GM23248 (cell line): ENCODE measurements at places on chromosomes 7 and 10.

GRCh38 chr10:29829776-29830175 is 195.0 kb upstream of the SVIL start:
- no peak overlapping the region for H3K27ac ChIP-seq
- peaks cover 33% of the 10 kb centered on the region for H3K27me3 ChIP-seq
- no peak for DNase-seq
- H3K4me1 ChIP-seq: no peaks in the 10 kb centered on the region

- H3K4me1 ChIP-seq: no peaks in the 10 kb centered on the region
- H3K4me3 ChIP-seq: no peak overlapping the region
- no peak for DNase-seq
- no peaks in the 10 kb centered on the region; the same call in 1 of the 2 replicates for H3K27me3 ChIP-seq
- no peak overlapping the region for H3K27ac ChIP-seq
- no peaks in the 10 kb centered on the region for H3K36me3 ChIP-seq
Observed at GRCh38 chr10:42986633-42987032, 90.2 kb upstream of the RET start.

GRCh38 chr10:93471110-93471651 is 11.0 kb downstream of the MYOF start:
- H3K36me3 ChIP-seq: 0 out of 2 replicates have a peak, but pooled peaks cover 7% of the 10 kb centered on the region
- peaks cover 81% of the 10 kb centered on the region for H3K4me1 ChIP-seq
- peak; percentile 97 for DNase-seq
- peak overlapping the region; percentile 96 for H3K27ac ChIP-seq
- no peaks in the 10 kb centered on the region for H3K27me3 ChIP-seq
- peak overlapping the region; percentile 15 for H3K4me3 ChIP-seq

- no peak for DNase-seq
- peak overlapping the region; percentile 95 for H3K4me3 ChIP-seq
- H3K4me1 ChIP-seq: peaks cover 18% of the 10 kb centered on the region
- H3K27ac ChIP-seq: no peak overlapping the region; the same call in 1 of the 2 replicates
Observed at GRCh38 chr7:23107781-23108180, 2.2 kb downstream of the KLHL7 start.

DNA sequence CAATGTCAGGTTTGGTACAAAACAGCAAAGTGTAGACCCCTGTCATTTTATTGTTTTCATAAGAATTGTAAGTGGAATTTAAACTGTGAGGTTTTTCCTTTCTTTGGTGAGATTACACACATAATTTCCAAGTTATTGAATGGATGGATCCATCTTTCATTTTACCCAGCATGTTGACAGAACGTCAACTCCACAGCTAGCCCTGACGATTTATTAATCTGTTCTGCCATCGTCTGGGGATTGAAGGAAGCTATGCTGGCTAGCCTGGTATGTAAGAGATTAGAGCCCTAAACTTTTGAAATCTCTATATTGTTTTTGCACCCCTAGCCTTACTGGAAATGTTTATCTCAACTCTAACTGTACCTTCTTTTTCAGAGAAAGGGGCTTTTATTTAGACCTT is 8.6 kb downstream of the WNT16 start:
- peaks cover 6% of the 10 kb centered on the region for H3K4me1 ChIP-seq
- H3K27me3 ChIP-seq: peaks cover 41% of the 10 kb centered on the region
- DNase-seq: peak; percentile 21
- H3K4me3 ChIP-seq: no peak overlapping the region

DNA sequence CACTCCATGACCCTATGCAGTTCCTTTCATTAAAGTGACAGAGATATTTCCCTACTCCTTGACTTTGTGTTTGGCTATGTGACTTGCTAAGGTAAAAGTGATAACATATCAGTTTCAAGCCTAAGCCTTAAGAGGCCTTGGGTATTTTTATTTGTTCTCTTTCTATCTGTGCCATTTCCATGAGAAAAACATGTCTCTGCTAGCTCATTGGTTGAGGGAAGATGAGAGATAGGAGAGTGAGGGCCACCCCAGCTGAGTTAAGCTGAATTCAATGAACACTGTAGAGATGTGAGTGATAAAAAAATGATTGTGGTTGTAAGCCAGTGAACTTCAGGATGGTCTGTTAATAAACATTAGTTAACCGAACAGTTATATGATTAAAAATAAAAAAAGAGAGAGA is 13.4 kb downstream of the TASOR2 start:
- no peaks in the 10 kb centered on the region for H3K36me3 ChIP-seq
- no peaks in the 10 kb centered on the region for H3K4me1 ChIP-seq
- H3K27ac ChIP-seq: no peak overlapping the region
- no peaks in the 10 kb centered on the region for H3K27me3 ChIP-seq

- no peaks in the 10 kb centered on the region for H3K27me3 ChIP-seq
- H3K36me3 ChIP-seq: no peaks in the 10 kb centered on the region
- H3K4me1 ChIP-seq: peaks cover 8% of the 10 kb centered on the region; the same call in 1 of the 2 replicates
- no peak overlapping the region for H3K27ac ChIP-seq
- peak; percentile 40 for DNase-seq
- H3K4me3 ChIP-seq: no peak overlapping the region
Observed at GRCh38 chr7:107327986-107328569, 141.8 kb upstream of the GPR22 start.

DNA sequence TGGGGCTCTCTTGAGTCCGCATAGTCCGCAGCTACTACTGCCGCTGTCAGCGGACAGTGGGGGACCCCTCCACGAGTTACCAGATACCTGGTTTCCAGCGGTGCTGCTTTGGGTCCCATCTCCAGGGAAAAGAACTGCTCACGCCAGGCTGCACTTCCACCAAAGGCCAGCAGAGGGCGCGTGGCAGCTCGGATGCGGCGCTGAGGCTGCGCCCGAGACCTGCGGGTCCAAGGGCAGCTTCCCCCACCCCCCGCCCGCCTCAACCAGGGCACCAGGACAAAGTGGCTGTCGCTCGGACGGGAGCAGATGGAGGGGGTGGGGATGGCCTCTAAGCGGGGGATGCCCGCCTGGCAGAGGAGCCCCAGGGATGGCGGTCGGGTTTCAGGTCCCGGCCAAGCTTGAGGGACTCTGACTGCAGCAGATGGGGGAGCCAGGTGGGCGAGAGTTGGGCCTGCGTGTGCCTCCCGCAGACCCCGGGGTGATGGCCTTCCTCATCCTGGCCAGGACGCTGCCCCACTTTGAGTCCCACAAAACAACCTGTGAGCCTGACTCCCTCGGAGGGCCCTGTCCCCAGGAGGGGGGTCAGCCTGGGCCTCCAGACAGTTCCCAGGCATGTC is 23.8 kb upstream of the ZNF735 start:
- no peak overlapping the region for H3K27ac ChIP-seq
- H3K4me3 ChIP-seq: no peak overlapping the region
- no peaks in the 10 kb centered on the region for H3K27me3 ChIP-seq
- no peaks in the 10 kb centered on the region for H3K4me1 ChIP-seq
- peak; percentile 5 for DNase-seq
- H3K36me3 ChIP-seq: no peaks in the 10 kb centered on the region

DNA sequence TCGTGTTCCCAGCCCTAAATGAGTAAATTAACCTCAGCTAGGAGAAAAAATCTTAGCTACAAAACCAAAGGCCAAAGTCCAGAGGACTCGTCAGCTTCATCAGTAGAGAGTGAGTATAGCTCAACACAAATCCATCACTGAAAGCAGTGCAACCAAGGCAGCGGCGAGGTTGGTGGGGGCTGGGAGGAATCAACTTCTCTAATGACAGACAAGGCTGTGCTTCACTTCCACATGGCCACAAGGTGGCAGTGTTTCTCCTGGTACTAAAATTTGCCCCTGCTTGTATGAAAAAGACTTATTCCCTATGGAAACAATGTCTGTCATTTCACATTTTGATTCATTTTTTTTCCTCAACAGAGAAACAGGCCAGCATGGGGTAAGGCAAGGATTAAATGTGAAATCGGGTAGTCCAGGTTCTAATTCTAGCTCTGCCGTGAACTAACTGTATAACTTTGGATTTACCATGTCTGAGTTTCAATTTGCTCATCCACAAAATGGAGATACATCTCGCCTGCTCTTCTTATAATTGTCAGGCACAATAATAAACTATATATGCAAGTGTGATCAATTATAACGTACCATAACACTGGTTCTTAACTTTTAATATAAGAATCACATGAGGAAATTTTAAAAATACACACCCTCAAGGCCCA is 39.3 kb downstream of the FAS start:
- peak overlapping the region; percentile 19; the same call in 1 of the 2 replicates for H3K27ac ChIP-seq
- H3K4me3 ChIP-seq: no peak overlapping the region
- peaks cover 34% of the 10 kb centered on the region for H3K4me1 ChIP-seq
- no peaks in the 10 kb centered on the region for H3K27me3 ChIP-seq
- DNase-seq: peak; percentile 80

- no peaks in the 10 kb centered on the region for H3K27me3 ChIP-seq
- H3K4me3 ChIP-seq: no peak overlapping the region
- H3K36me3 ChIP-seq: no peaks in the 10 kb centered on the region
- peaks cover 40% of the 10 kb centered on the region for H3K4me1 ChIP-seq
Observed at GRCh38 chr10:36170943-36171501, 528.9 kb upstream of the FZD8 start.

GRCh38 chr10:126421756-126422256 is 33.5 kb upstream of the ADAM12 start:
- no peaks in the 10 kb centered on the region for H3K36me3 ChIP-seq
- peak; percentile 98 for DNase-seq
- peaks cover 33% of the 10 kb centered on the region for H3K4me1 ChIP-seq
- peak overlapping the region; percentile 97 for H3K27ac ChIP-seq
- no peaks in the 10 kb centered on the region for H3K27me3 ChIP-seq
- H3K4me3 ChIP-seq: peak overlapping the region; percentile 64

- no peaks in the 10 kb centered on the region for H3K36me3 ChIP-seq
- H3K4me1 ChIP-seq: no peaks in the 10 kb centered on the region; the same call in 1 of the 2 replicates
- no peak for DNase-seq
Observed at GRCh38 chr10:118216571-118217170, 125.5 kb downstream of the FAM204A start.

GRCh38 chr7:136937436-136937835 is 69.0 kb downstream of the CHRM2 start:
- no peak for DNase-seq
- H3K36me3 ChIP-seq: no peaks in the 10 kb centered on the region
- no peaks in the 10 kb centered on the region for H3K27me3 ChIP-seq
- no peak overlapping the region for H3K27ac ChIP-seq
- H3K4me3 ChIP-seq: no peak overlapping the region

DNA sequence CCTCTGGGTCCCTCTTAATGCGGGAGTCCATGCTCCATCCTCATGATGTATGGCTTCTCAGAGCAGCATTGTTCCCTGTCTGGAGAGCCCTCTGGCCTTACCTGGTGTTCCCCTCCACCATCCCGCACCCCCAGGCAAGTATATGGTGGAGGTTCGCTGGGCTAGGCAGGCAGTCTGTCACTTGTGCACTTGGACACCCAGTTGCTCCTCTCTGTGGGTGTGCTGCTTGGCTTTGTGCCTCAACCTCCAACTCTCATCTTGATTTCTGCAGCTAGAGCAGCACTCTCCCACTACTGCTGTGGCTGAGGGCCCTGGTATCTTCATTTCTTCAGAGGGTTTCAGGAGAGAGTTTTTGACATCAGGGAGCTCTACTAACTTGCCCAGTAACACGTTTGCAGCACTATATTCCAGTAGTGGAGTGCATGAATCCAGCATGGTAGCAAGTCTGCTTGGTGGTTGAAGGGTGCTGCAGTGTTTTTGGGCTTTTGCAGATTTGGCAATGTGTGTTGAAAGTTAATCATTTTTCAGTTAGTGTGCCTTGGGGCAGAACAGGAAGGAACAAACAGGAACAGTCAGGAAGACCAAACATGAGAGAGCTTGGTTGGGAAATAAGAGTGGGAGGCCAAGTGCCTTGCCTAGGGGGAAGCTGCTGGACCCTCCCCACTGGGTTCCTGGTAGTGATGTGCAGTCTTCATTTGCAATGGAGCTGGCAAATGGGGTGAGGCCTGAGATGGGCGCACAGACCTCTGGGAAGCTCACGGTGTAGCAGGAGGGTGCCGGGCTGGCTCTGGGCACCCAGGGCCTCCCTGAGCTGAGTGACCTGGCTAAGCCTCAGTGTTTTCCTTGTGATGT is 37.4 kb downstream of the TSPAN14 start:
- H3K4me1 ChIP-seq: peaks cover 9% of the 10 kb centered on the region; the same call in 1 of the 2 replicates
- no peaks in the 10 kb centered on the region for H3K27me3 ChIP-seq
- DNase-seq: no peak
- no peak overlapping the region for H3K4me3 ChIP-seq
- no peak overlapping the region for H3K27ac ChIP-seq
